Cardiac ventricle fibroblast (primary cell): ENCODE measurements at places on chromosomes 5 and 9. TPM values are rescaled to one million over a fixed set of nuclear protein-coding genes. Genes with fewer than 3 reads are reported as not detected.

FRMD3 gene
- under 0.01 and 0.05 TPM in 2 replicates for total RNA-seq

CTXN3 gene
- total RNA-seq = not detected in 2 replicates

MARCHF3 gene
- 3.7 and 4.6 TPM in 2 replicates for total RNA-seq

TAF11L9 gene
- not detected in 2 replicates for total RNA-seq

NUDT12 gene
- 7.8 TPM in 2 replicates for total RNA-seq

ATP6V0E1 gene
- 128 and 138 TPM in 2 replicates for total RNA-seq

GABRP gene
- not detected in 2 replicates for total RNA-seq

OR1L1 gene
- total RNA-seq = not detected in 2 replicates

AMBP gene
- 0.31 and 0.78 TPM in 2 replicates for total RNA-seq

RNF224 gene
- total RNA-seq = not detected in 2 replicates

ST8SIA4 gene
- 0.68 and 4.1 TPM in 2 replicates for total RNA-seq

ITK gene
- not detected in 2 replicates for total RNA-seq

BNC2 gene
- 29.7 and 36.8 TPM in 2 replicates for total RNA-seq

TLX3 gene
- total RNA-seq = not detected in 2 replicates

PCDHB13 gene
- 1.4 and 1.7 TPM in 2 replicates for total RNA-seq

SPINK1 gene
- not detected in 2 replicates for total RNA-seq

CYLC2 gene
- not detected in 2 replicates for total RNA-seq

HMGXB3 gene
- 20.2 and 21.2 TPM in 2 replicates for total RNA-seq

GPR150 gene
- total RNA-seq = 0.20 and 0.31 TPM in 2 replicates

ANKRD34B gene
- not detected in 2 replicates for total RNA-seq

C9 gene
- total RNA-seq = not detected in 2 replicates

DBH gene
- total RNA-seq = not detected in 2 replicates

PCDHGA2 gene
- 3.5 and 5.2 TPM in 2 replicates for total RNA-seq

KLF4 gene
- 11.1 and 11.4 TPM in 2 replicates for total RNA-seq

LCN9 gene
- not detected in 2 replicates for total RNA-seq

NIPAL4 gene
- 0.93 TPM in 1 of 2 replicates, not detected in the other for total RNA-seq

IL9 gene
- total RNA-seq = not detected in 2 replicates
